ENCODE measurements at places on chromosomes 2 and 18.
A peak's percentile ranks its signal among the peaks of the same experiment; 100 is the strongest.

GRCh38 chr18:57004366-57005121 is 142.3 kb upstream of the BOD1L2 start:
- DNase-seq: no peak

GRCh38 chr18:24138409-24138788 is 463 bp upstream of the CABYR start:
- DNase-seq: no peak

- no peak for DNase-seq
Observed at GRCh38 chr2:218648088-218648786, 11.2 kb downstream of the ZNF142 start.

DNA sequence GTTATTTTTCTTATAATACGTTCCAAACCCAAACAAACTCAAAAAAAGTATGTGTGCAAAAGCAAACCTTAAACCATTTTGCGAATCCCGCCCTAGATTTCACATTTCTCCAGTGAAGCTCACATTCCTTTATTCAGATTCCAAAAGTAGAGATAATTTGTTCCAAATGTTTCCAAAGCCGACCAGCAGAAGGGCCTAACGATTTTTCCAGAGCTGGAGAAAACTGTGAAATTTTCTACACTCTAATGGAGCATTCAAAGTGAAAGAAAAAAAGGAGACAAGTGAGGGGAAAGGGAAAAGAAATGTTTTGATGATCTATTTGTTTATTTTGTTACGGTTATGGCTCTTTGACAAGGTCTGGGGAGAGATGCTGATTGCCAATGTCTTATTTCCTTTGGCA is 286.5 kb upstream of the SLC14A2 start:
- DNase-seq: no peak

GRCh38 chr2:219572237-219573001 is at the start of gene INHA:
INHA (plus strand) TSS chr2:219572310; CDS start chr2:219572375, 65 bp downstream.
- DNase-seq: no peak

DNA sequence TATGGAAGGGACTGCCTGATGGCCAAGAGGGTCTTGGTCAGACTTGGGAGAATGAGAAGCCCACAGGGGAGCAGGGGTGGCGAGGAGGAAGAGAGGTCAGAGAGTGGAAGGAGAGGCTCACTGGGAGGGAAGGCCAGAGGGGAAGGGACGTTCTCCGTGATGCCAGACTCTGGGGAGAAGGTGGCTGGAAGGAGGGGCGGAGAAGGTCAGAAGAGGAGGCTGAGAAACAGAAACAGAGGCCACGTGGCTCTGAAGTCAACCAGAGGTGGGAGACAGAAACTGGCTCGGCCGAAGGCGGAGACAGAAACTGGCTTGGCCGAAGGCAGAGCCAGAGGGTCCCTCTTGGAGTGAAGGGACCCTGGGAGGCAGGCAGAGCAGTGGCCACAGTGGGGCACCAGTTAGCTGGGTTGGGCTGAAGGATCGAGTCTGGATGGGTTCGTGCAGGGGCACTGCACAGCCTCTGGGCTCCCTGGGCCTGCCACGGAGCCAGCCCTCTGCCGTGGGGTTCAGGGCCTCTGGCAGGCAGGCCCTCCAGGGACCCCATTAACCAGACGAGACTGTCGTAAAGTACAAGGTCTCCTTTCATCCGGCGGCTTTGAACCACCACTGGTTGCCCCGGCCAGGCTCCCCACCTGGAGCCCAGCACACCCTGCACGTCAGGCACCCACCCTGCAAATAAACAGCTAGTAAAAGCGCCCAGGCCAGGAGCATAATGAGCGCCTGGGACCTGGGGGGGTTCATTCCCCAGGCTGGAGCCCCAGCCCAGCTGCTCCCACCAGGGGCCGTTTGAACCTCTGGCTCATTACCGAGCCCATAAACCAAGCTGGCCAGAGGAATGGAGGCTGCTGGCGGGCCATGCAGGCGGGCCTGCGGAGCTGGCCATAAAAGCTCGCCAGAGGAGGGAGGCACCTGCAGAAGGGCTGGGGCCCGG is 218.8 kb downstream of the DYSF start:
- no peak for DNase-seq

DNA sequence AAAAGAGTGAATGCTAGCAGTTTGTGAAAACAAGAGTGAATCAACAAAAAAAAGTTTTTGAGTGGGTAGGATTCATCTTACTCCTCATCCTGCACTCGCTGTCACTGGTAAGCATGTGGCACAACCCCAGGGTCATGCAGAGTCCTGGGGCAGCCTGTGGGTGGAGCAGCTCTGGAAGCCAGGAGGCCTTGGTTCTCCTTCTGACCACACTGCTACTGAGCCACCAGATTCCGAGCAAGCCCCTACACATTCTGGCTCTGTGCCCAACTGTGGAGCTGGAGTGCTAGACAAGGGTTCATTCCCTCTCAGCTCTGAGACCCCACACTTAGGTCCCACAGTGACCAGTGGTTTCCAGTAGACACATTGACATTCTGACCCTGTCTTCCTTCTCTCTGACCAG is 670.6 kb downstream of the BCL11A start:
- DNase-seq: no peak

GRCh38 chr2:7962161-7962560 is 719.7 kb upstream of the ID2 start:
- DNase-seq: no peak

- no peak for DNase-seq
Observed at GRCh38 chr2:27255187-27255586, 7.7 kb downstream of the SLC30A3 start.

DNA sequence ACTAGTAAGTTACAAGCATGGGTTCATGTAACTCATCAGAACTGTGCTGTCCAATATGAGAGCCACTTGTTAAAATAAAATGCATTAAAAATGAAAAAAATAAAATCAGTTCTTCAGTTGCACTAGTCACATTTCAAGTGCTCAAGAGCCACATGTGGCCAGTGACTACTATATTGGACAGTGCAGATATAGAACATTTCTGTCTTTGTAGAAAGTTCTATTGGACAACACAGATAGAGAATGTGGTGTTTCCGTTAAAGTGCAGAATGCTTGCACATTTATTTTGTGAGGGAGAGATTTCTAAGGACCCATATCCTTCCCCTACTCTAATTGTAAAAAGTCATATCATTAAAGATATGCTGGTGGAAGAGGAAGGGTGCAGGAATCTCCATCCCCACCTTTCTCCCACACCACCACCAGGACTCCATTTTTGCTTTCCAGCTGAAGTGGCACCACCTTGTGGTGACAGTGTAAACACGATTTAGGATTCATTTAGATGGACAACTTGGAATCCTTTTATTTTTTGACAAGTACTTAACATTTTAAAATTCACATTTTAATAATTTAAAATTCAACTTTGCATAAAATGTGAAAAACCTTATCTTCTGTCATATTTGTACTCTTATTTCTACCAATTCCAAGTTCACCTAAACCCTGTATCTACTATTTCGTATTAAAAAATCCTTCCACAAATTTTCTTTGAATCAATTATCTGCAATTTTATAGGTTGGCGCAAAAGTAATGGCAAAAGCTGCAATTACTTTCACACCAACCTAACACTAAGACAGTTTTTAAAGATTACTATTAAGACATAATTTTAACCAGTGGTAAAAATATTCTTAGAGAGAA is 9.4 kb upstream of the CD302 start:
- DNase-seq: peak; percentile 14

DNA sequence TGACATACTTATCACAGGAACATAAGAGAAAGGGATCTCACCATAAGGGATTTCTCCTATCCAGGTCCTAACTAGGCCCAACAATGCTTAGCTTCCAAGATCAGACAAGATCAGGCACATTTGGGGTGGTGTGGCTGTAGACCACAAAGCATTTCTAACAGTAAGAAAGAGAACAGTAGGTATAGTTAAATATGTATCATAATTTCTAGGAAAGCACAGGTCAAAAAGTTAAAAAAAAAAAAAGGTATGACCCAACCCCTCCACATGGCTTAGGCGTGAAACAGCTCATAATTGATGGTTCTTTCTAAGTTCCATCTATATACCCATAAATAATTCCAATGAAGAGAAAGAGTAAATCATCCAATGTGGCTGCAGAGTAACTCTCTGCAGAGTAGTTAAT is 6.9 kb downstream of the PRKD3 start:
- no peak for DNase-seq

DNA sequence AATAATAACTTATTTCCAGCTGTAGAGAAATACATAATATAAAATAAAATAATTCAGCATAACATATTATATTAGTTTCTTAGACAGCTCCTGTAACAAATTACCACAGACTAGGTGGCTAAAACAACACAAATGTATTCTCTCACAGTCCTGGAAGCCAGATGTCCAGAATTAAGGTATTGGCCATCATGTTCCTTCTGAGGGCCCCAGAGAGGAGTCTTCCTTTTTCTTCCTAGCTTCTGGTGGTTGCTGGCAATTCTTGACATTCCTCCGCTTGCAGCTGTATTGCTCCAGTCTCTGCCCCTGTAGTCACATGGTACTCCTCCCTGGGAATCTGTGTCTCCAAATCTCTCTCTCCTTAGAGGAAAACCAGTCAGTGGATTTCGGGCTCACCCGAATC is 146.8 kb downstream of the RBM43 start:
- DNase-seq: no peak

GRCh38 chr2:60490441-60490840 is 63.0 kb downstream of the BCL11A start:
- DNase-seq: no peak

- DNase-seq: no peak
Observed at GRCh38 chr2:24809316-24810007, 16.2 kb downstream of the CENPO start.

DNA sequence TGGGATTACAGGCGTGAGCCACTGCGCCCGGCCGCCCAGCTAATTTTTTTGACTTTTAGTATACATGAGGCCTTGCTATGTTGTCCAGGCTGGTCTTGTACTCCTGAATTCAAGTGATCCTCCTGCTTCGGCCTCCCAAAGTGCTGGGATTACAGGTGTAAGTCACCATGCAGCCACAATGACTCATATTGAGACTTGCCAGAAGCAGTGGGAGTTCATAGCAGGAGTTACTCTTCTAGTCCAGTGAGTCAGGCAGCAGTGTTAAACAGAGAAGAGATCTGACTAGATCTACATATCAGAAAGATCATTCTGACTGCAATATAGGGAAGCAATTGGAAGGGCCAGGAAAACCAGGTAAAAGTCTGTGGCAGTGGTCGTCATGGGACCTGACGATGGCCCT is 1.5 kb upstream of the FLACC1 start:
- no peak for DNase-seq

DNA sequence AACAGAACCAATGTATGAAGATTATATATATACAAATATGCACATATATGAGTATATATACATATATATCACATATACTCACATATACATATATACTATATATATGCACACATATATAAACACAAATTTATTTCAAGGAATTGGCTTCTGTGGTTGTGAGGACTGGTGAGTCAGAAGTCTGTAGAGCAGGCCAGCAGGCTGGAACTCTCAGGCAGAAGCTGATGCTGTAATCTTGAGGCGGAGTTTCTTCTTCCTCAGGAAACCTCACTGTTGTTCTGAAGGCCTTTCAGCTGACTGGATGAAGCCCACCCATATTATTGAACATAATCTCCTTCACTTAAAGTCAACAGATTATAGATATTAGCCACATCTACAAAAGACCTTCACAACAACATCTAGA is 143.9 kb upstream of the CREB1 start:
- DNase-seq: no peak

Measured in DMS 273 treated with DMSO at 0.1 percent for 48 hours (cell line).